ENCODE measurements at places on chromosomes 7 and 10. TPM values are rescaled to one million over a fixed set of nuclear protein-coding genes. Genes with fewer than 3 reads are reported as not detected.

The MOGAT3 gene
- total RNA-seq, result not detected

The KLF6 gene
- total RNA-seq, result 187 TPM

The AOC1 gene
- total RNA-seq, result not detected

The AGAP6 gene
- total RNA-seq, result 14.3 TPM

The CAV1 gene
- 2.5 TPM for total RNA-seq

The RALA gene
- 32.9 TPM for total RNA-seq

The PRDX3 gene
- total RNA-seq, result 203 TPM

The CSGALNACT2 gene
- 21.0 TPM for total RNA-seq

DNA sequence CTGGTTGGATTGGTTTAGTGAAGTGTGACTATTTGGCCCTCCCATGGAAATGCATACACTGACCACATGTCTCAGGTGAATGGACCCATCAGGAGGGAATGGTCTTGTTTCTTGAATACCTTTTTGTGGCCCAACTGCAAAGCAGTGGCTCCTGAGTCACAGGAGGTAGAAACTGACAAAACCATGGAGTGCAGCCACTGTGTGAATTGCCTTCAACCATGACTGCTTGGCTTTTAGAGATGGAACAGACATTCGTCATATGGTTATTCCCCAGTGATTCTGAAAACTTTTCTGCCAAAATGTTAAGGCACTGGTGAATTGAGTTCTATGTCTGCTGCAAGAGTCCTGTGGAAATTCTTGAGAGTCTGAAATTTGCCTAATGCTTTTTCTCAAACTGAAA, 64.7 kb downstream of the CDK14 start:
- no peak for DNase-seq

GRCh38 chr7:16015981-16016380, 329.5 kb upstream of the MEOX2 start:
- no peak for DNase-seq

GRCh38 chr10:107553470-107553869, 389.0 kb upstream of the SORCS1 start:
- DNase-seq, result no peak

- no peak for DNase-seq
Measured at GRCh38 chr7:104156842-104157277, 51.0 kb downstream of the ORC5 start.

DNA sequence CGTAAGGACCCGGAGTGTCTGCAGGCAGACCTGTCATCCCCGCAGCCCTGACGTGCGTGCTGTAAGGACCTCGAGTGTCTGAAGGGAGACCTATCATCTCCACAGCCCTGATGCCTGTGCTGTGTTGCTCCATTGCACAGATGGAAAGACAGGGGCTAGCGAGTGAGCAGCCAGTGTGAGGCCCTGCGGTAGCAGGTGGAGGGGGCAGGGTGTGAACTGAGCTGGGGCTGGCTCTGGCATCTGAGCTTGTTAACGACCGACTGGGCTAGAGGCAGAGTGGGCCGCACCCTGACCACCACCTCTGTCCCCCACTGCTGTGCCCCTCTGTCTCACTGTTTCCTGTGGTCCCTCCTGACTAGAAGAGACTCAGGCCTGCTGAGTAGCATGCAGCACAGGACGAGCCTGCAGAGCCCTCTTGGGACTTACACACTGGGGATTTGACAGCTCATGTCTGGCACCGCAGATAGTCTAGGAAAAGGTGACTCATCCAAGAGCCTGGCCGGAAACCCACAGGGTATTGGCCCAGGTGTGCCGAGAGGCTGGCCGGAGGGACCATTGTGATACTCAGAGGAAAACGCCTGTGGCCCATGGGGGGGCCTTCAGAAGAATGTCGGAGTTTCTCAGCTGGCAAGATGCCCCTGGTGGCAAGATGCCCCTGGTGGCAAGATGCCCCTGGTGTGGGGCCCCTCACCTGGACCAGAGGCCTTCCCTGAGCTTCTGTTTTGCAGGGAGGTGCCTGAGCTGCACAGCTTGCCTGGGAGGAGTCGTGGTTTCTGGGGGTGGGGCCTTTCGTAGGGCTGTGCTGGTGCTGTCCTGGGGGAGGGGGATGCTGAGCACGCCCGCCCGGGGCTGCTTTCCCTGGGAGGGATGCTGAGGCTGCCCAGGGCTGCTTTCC, 34.3 kb downstream of the INPP5A start:
- DNase-seq, result no peak

- DNase-seq, result no peak
Measured at GRCh38 chr7:113694149-113694548, 224.7 kb downstream of the PPP1R3A start.

- no peak for DNase-seq
Measured at GRCh38 chr7:57867884-57868701, 418.1 kb downstream of the ZNF716 start.

- no peak for DNase-seq
Measured at GRCh38 chr10:71878327-71879034, 27.4 kb upstream of the PSAP start.

DNA sequence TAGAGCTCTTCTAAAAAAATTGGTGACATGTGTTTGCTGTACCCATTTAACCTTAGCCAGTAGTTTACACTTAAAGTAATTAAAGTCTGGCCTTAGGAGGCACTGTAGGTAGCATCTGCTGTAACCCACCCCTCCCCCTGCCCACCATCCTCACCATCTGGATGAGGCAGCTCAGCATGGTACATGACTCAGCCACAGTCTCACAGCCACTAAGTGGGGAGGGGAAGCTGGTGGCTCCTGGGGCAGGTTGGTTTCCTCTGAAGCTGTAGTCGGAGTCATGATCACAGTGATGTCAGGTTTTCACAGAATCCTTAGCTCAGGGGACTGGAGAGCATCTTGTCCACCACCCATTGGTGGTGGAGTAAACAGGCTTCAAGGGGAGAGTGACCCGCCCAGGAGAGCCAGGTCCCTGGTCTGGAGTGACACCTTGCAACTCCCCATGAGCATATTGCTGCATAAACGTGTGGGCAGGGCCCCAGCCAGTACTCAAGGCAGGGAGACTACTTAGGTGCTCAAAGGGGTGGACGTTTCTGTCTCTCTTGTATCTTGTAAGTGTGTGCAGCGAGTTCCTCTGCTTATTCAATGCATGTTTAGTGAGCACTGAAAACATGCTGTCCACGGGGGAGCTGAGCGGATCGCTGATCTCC, 125.9 kb downstream of the GRK5 start:
- peak; percentile 66 for DNase-seq

DNA sequence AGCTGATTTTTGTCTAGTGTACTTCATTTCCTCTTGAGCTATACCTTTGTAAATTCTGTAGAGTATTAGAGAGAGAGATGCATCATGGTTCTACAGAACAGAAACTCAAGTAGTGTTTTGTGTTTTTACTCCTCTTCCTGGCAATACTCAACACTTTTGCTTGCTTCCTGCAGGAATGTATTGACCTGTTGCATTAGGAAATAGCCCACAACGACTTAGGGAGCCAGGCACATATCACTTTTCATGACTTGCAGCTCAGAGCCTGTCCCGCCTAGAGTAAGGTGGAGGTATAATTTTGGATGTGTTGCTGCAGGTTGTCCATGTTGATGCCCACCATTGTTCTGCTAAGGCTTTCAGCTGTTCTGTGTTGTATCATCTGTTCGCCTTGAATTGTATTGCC, 216.3 kb downstream of the SDK1 start:
- DNase-seq, result no peak

GRCh38 chr7:24140001-24140400, 144.0 kb upstream of the NPY start:
- no peak for DNase-seq

- DNase-seq, result no peak
Measured at GRCh38 chr10:78576276-78576675, 492.5 kb upstream of the ZMIZ1 start.

- no peak for DNase-seq
Measured at GRCh38 chr7:2218444-2218785, 14.3 kb downstream of the MAD1L1 start.

DNA sequence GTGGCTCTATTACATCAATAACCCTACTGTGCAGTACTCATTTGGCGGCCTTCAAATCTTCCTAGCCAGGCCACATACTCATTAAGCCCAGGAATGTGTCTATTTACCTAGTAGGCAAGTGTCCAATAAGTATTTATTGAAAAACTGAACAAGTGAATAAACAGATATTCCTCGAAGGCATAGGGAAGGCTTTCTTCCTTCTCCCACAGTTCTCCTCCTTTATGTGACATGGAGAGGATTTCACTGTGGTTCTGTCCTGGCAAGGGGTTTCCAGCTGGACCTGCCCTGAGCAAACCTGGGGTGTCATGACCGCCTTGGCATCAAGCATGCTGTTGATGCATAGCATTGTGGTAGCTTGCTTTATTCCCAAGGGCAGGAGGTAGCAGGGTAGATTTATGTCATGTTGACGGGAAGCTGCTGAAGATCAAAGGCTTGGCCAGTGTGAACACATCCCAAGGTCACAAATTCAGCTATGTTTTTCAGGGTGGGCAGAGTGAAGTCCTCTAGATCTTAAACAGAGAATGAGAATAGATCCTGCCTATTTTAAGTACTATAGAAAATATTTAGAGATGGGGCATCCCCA, 195.1 kb downstream of the INHBA start:
- DNase-seq, result no peak

DNA sequence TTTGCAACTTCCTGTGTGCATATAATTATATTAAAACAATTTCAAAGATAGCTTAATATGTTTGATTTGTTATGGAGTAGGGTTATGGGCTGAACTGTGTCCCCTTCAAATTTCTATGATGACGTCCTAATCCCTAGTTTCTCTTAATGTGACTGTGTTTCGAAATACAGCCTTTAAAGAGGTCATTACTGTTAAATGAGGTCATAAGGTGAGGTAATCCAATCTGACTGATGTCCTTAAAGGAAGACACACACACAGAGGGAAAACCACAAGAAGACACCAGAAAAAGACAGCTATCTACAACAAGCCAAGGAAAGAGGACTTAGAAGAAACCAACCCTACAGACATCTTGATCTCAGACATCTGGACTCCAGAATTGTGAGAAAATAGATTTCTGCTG, 407.4 kb downstream of the MAGI2 start:
- DNase-seq, result no peak

DNA sequence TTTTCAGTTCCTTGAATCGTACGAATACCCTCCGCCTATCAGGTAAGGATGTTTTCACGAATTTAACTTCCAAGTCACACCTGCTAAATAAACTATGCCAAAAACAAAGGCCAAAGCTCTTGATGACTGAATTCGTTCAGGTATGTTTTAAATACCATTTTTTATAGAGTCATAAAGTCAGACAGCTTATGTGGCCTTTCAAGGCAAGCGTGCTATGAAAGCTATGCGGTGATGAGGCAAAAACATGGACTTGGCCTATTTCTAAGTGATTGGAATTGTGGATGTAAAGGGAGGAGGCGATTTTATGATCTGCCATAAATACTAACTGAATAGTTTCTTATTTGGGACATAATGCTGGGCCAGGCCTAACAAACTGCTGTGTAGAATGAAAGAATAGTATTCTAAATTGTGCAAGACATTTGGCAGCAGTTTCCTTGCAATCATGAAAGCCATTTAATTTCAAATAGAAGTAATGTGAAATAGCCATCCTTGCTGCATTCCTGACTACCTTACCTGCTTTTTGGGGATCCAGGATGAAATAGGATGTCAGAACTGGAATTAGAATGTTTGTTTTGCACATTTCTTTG, 14.0 kb downstream of the SLC39A12 start:
- DNase-seq, result no peak

GRCh38 chr7:96695581-96695980, 14.1 kb downstream of the SEM1 start:
- no peak for DNase-seq

DNA sequence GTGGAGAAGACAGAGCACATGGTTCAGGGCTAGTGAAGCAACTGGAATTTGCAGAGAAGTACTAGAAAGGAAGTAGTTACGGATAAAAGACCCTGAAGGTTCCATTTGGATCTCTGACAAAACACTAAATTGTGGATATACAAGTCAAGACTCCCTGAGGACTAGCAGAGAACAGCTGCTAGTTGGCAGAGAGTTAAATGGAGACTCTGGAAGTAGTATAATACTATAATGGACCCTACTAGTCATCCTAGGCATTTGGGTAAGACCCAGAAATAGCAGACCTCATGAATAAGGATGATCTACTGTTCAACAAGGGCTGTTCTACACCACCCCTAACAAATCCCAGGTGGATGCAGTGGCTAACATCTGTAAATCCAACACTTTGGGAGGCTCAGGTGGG, 19.1 kb downstream of the MCMBP start:
- no peak for DNase-seq

- DNase-seq, result no peak
Measured at GRCh38 chr7:92793656-92794205, 42.6 kb downstream of the CDK6 start.

GRCh38 chr10:79077488-79078173, 8.9 kb downstream of the ZMIZ1 start:
- DNase-seq, result no peak

DNA sequence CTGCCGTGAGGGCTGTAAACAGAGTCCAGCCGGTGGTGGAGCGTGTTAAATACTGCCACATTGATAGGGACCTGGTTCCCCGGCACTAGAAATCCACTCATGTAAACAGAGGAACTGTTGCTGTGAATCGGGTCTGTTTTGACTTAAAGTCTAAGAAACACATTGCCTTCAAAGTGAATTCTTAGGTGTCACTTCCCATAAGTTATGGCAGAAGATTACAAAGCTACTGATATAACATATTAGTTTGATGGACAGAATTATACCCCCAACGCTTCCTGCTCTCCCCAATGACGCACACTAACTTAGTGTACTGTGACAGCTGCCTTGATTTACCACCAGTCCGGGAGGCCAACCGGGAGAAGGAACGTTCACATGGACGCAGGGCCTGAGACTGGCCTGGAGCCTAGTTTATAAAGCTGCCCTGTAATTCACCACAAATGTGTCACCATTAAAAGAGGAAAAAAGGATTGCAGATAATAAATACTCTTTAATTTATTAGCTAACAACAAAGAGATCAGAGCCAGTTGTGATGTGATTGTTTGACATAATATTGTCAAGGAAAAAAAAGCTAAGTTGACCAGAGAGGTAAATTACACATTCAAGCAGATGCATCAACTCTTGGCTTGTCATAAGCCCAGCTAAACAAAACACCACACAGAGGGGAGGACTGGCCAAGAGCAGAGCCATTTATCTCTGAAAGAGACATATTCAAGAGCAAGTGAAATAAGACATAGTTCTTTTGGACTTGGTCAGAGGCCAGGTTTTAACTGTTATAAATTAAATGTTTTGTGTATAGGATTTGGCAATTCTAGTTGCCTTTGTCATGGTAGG, 820.6 kb downstream of the LRMDA start:
- DNase-seq, result no peak

- DNase-seq, result no peak
Measured at GRCh38 chr10:126242397-126243260, 145.6 kb downstream of the ADAM12 start.

DNA sequence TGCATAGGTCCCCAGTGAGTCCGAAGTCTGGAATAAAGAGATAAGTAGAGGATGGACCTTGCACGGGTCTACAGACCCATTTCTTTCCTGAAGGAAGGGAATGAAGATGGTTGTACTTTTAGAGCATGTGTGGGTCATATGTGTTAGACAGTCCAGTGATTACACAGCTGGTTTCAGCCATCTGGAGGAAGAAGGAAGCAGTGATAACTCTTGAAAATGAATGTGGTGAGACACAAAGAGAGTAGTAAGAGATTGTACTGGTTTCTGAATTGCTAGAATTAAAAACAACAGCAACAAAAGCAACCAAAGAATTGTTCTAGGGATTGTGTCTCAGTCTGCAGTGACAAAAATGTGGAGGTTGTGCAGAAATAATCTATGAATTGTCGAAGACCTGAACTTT, 258.9 kb downstream of the SUGCT start:
- no peak for DNase-seq

- no peak for DNase-seq
Measured at GRCh38 chr7:115178835-115179234, 256.9 kb downstream of the MDFIC start.

Data from CD8-positive, alpha-beta memory T cell (primary cell).